Stimulated activated CD8-positive, alpha-beta memory T cell treated with anti-CD3 and anti-CD28 coated beads, Interleukin-15, amount 100 ng/mL, for 1 hour (primary cell): ENCODE measurements at places on chromosomes 11 and 22.

GRCh38 chr11:70068345-70068744 is 9.8 kb upstream of the ANO1 start:
- DNase-seq, result no peak

DNA sequence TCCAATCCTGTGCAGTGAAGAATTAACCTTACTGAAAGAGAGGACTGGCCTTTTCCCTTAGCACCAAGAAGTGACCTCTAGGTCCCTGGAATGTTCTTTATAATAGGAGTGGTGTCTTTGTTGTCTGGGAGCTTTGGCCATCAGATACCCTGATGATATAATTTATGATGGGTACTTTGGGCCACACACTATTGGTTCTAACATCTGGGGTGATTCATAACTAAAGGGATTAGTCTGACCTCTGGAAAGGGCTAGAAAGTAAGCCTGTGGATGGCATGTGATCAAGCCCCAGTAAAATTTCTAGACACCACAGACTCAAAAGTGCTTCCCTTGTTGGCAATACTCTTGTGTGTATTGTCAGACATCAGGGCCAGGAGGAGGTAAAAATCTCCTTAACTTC is 891.2 kb downstream of the KCNA4 start:
- DNase-seq, result no peak

DNA sequence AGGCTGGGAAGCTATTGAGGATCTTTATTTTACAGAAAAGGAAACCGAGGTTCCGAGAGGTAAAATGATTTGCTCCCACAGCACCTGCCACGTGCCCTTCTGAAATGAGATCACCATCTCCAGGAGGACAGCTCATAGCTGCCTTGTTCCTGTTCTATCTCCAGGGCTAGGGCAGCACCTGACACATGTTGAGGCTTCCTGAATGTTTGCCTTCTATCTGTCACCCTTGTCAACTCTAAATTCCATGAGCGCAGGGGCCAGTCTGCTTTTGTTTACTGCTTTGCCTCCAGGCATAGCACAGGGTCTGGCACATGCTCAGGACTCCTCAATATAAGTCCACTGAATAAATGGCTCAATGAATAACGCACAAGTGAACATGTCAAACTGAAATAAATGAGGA is 24.1 kb downstream of the ASCC2 start:
- no peak for DNase-seq

- no peak for DNase-seq
Measured at GRCh38 chr11:10660323-10660722, 33.2 kb downstream of the IRAG1 start.

DNA sequence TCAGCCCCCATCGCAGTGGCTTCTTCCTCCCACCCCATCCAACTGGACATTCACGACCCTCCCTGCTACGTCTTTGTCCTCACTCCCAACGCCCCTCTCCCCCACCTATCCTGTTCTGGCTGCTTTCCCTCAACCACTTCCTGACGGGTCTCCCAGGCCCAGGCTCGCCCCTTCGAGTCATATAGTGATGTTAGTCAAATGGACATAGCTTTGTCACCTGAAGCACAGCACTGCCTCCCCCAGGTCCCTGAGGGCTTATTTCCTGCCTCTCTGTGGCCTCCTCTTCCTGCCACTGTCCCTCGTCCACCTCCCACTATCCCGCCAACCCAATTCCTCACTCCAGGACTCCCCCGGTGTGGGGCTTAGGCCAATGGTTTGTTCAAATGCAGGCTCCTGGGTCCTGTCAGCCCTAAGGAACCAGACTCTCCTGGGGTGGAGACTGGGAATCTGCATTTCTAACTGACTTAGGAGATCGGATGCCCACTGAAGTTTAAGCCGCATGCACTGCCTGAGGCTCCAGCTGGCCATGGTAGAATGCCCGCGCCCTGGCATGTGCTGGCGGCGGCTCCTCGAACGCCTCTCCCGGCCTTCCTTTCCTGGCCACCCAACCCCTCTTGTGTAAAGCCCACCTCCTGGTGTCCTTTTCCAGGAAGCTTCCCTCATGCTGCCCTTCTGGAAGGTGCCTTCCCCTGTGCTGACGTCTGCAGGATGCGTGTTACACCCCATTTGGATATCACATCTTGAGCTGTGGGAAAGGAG is 18.3 kb downstream of the SUN2 start:
- no peak for DNase-seq

DNA sequence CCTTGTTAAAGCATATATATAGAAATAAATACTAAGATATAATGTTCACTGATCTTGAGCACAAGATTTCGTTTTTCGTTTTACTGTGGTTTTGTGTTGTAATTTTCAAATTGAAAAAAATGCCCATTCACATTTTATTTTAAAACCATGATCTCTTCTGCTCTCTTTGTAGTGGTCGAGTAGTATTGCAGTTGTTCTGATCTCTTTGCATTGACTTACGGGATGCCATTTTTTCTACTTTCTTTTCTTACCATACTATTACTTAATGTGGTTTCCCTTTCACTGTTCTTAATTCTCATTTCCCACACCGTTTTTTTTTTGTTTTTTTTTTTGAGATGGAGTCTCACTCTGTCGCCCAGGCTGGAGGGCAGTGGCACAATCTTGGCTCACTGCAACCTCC is 289.6 kb downstream of the DYNC2H1 start:
- no peak for DNase-seq

GRCh38 chr11:72278905-72279304 is 34.9 kb upstream of the PHOX2A start:
- no peak for DNase-seq

DNA sequence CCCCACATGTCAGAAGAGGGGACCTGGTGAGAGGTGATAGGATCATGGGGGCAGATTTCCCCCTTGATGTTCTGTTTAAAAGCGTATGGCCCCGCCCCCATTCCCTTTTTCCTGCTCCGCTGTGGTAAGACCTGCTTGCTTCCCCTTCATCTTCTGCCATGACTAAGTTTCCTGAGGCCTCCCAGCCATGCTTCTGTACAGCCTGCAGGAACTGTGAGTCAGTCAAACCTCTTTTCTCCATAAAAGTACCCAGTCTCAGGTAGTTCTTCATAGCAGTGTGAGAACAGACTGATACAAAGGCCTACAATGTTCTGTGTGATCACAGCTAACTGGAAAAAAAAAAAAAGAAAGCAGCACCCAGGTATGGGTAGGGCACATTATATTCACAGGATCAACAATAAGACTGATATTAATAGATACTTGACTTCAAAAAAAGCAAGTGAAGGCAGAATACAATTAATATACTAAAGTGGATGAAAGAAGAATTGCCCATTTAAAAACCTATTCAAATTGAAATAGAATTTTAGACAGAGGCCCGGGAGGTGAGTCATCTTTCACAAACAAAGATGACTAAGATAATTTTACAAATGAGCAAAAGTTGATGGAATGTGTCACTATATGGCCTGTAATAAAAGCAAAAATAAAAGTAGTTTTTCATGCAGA is 1.7 kb upstream of the OR52K1 start:
- no peak for DNase-seq

- no peak for DNase-seq
Measured at GRCh38 chr22:46514592-46515207, 22.7 kb downstream of the CELSR1 start.

DNA sequence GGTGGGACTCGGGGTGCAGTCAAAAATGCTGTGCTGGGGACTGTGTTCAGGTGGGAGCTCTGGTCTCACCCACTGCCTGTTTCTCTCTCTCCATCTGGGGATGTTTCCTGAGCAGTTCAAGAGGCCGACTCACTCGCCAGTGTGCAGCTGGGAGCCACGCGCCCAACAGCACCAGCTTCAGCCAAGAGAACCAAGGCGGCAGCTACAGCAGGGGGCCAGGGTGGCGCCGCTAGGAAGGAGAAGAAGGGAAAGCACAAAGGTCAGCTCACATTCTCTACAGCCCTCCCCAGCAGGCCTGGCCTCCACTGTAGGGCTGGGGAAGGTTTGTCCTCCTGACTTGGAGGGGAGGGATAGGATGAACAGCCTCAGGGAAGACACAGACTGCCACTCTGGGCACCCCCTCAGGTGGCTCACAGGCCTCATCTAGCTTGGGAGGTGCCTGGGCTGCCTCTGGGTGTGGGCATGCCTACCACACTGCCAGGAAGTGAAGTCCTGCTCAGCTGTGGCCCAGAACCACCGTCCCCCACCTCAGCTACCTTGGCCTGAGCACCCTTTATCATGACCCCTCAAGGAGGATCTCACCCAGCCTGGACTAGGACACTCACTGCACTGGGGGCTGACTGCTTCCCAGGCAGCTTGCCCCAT is 13.0 kb downstream of the TUB start:
- DNase-seq, result no peak

DNA sequence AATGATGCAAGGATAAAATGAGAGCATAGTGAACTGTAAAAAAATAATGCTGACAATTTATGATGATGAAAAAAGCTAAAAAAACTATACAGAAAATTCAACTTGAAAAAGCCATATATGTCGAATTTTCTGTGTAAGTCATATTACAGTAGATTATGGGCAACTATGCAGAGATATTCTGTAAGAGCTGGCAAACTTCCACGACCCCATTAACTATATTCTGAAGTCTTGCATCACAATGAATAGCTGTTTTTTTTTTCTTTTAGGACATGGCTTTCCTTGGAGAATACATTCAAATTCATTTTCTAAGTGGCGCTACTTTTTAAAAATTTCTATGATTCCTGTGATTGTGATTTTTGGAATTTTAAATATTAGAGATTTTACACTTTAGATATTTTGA is 18.4 kb downstream of the PSMD13 start:
- DNase-seq, result no peak

DNA sequence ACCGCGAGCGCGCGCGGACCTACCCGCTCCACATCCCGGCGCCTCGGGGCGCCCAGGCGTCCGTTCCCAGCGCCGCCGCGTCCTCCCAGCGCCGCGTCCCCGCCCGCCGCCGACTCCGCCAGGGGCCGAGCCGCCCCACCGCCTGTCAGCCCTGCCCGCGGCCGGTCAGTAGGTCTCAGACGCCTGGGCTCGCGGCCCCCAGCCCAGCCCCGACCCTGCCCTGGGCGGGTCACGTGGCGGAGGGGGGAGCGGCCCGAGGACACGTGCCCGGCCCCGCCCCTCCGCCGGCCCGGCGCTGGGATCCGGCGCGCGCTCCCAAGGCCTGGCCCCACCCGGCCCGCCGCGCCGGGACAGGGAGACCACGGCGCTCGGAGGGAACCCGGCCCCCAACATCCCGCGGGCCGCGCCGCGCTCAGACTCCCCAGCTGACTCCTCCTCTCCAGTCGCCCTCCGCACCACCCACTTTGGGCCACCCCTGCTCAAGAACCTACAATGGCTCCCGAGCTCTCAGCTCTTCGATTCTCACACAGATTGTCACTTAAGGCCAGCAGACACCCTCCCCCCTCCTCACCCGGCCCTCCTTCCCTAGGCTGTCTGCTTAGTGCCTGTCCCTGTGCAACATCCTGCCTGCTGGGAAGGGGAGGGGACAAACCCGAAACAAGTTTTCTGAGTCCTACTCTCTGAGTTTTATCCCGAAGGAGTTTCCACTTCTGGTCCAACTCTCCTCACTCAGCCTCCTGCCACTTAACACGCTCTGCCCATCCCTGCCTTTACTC is at the start of gene RAB3IL1:
RAB3IL1 (minus strand) TSS at position 233 of the 776 bp plus-strand sequence; CDS start at position 34, 199 bp downstream.
- DNase-seq, result no peak

DNA sequence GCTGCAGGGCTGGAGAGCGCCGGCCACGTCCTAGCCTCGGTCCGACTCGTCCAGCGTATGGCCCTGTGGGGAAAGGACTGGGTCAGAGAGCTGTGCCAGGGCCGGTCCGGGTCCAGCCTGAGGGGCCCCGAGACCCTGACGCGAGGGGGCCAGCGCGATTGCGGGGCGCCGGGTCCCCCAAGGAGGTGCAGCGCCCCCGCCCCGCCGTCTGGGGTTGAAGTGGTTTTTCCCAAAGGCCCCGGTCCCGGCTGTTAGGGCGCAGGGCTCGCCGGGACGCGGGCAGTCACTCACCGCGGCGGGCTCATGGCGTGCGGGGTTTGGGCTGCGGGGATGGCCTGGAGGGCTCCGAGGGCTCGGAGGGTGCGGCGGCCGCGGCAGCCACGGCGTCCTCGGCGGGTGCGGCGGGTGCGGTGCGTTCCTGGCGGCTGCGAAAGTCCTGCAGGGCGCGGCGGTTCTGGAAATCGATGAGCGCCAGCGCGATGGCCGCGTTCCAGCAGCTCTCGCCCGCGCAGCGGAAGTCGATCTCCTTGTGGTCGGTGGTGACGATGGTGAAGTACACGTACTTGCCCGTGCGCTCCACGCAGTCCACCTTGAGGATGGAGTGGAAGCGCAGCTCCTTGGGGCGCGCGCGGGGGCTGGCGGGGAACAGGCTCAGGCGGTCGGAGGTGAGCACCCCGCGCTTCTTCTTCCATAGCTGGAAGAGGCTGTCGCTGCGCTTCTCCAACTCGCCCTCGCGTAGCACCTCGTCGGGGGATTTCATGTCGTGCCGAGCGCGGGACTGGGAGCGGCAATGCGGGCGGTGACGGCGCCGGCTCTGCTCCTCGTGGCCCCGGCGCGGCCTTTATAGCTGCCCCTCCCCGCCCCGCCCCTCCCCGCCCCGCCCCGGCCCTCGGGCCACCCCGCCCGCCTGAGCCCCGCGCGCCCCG is at the start of gene PHLDA2:
PHLDA2 (minus strand) TSS at position 816 of the 926 bp plus-strand sequence; CDS start at position 760, 56 bp downstream.
- no peak for DNase-seq

DNA sequence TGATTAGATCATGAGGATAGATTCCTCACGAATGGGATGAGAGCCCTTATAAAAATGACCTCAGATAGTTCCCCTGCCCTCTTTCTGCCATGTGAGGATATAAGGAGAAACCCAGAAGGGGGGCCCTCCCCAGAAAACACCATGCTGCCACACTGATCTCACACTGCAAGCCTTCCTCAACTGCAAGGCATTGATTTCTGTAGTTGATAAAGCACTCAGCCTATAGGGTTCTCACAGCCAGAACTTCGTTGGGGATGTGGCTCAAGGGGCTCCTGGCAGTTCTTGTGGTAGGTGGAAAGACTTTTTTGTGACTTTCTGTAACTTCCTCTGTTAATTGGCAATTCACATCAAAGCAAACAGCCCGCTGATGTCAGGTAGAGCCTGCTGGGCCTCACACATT is 108.9 kb downstream of the CD44 start:
- DNase-seq, result no peak
